ENCODE measurements at places on chromosomes 7 and 10. TPM values are rescaled to one million over a fixed set of nuclear protein-coding genes. Genes with fewer than 3 reads are reported as not detected.

GRCh38 chr10:85602306-85602705, 764.3 kb downstream of the GRID1 start:
- no peak for DNase-seq

- no peak for DNase-seq
Measured at GRCh38 chr7:131722371-131722770, 165.9 kb upstream of the PODXL start.

GRCh38 chr7:3453398-3453797, 152.3 kb downstream of the SDK1 start:
- no peak for DNase-seq

GRCh38 chr10:73261362-73261995, 9.0 kb upstream of the MRPS16 start:
- DNase-seq, result no peak

DNA sequence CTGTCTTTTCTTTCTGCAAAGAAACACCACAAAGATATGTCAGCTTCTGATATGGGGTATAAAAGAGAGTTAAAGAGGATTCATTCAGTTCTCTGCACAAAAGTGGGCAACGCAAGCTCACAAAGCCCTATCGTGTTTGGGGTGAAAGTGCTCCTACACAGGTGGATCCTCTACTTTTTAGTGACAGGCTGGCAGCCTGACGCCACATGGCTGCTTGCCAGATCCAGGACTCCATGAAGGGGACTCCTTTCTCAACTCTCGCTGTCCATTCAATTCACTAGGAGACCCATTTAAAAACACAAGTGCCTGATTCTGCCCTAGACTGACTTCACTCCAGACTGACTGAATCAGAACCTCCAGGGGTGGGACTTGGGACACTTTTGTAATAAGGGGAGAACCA, 8.0 kb downstream of the PARP12 start:
- DNase-seq, result no peak

GRCh38 chr10:59079386-59080226, 96.8 kb upstream of the PHYHIPL start:
- DNase-seq, result no peak

Gene RAB19
- total RNA-seq, result 5.3 TPM

Gene RET
- not detected for total RNA-seq

Gene AKR1D1
- not detected for total RNA-seq

Gene TMEM72
- not detected for total RNA-seq

Gene DNAH11
- not detected for total RNA-seq

Gene LGI1
- total RNA-seq, result not detected

Data from HT-29 (cell line).